ENCODE measurements at places on chromosomes 7 and 10. TPM values are rescaled to one million over a fixed set of nuclear protein-coding genes. Genes with fewer than 3 reads are reported as not detected.

The PLAC9 gene
- 24.1 TPM for total RNA-seq

The PDZD7 gene
- 1.6 TPM for total RNA-seq

DNA sequence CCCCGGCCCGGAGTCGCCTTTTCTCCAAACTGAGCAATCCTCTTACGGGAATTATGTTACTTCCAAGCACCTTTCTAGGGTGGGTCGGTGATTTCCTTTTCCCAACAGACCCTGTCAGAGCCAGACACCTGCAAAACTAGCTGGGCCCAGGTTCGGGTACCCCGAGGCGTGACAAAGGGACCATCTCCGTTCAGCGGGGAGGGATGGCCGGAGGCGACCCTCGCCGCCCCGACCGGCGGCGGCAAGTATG, 445 bp downstream of the PPA1 start:
- no peak for DNase-seq

GRCh38 chr7:32062150-32062549, 8.1 kb downstream of the PDE1C start:
- DNase-seq, result peak; percentile 70

- no peak for DNase-seq
Observed at GRCh38 chr7:75861636-75862035, 17.2 kb upstream of the RHBDD2 start.

GRCh38 chr10:36650274-36650673, 475.1 kb upstream of the ANKRD30A start:
- DNase-seq, result no peak

GRCh38 chr10:86086418-86086817, 280.2 kb downstream of the GRID1 start:
- no peak for DNase-seq

- DNase-seq, result no peak
Observed at GRCh38 chr10:57699944-57700343, 567.8 kb downstream of the IPMK start.

GRCh38 chr7:142153400-142153799, 41.9 kb downstream of the MGAM2 start:
- DNase-seq, result no peak

- DNase-seq, result no peak
Observed at GRCh38 chr10:78817361-78817760, 251.4 kb upstream of the ZMIZ1 start.

DNA sequence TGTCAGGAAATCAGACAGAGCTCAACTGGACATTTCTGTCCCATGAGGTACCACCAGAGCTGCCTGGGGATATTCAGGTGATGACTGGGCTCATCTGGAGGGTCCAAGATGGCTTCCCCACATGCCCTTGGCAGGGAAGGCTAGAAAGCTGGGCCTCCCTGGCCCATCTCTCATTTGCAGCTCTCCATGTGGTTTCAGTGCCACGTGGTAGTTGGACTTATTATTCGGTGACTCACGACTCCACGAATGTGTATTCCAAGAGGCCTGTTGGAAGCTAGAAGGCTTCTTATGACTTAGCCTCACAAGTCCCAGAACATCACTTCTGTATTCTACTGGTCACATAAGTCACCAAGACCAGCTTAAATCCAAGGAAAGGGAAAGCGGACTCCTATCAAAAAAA, 22.8 kb downstream of the NSMCE4A start:
- no peak for DNase-seq

GRCh38 chr10:121709675-121710073, 111.4 kb upstream of the FGFR2 start:
- DNase-seq, result no peak

DNA sequence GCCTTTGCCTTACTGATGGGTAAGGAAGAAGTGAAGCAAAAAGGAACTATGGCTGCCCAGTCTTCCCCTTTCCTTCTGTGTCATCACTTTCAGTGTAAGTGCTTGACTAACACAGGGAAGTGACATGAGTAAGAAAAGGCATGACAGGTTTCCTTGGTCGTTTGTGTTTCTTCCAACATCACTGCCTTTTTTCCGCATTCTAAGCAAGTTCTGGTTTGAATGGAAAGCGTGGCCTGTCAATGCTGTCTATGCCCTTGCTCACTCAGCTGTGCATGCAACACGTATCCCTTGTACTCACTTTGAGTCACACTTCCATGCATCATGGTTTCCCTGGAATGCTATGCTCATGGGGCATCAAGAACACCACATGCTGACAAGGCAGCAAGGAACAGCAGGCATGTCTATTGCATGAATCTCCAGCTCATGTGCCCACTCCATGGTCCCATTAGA, 111.8 kb downstream of the OAT start:
- DNase-seq, result no peak

GRCh38 chr10:82685087-82685486, 810.1 kb downstream of the NRG3 start:
- DNase-seq, result no peak

DNA sequence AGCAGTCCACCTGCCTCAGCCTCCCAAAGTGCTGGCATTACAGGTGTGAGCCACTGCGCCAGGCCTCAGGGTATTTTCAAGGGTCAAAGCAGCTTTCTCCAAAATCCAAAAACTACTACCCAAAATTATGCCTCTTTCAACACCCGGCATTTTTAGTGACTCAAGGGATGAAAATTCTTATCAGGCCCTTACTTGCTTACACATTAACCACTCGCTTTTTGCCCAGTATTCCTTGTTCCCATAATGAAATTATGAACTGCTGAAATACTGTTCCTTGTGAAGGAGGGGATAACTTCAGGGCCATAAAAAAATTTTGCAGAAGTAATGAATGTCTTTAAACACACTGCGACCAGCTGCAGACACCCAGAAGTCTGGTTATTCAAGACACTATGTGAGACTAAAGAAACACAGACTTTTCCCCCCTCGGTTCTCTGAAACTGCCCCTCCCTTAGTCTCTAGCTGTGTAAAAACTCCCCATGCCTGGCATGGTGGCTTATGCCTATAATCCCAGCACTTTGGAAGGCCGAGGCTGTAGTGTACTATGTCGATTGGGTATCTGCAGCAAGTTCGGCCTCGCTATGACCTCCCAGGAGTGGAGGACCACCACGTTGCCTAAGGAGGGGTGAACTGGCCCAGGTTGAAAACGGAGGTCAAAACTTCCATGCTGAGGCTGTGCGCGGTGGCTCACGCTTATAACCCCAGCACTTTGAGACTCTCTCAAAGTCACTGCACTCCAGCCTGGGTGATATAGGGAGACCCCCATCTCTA, 12.0 kb downstream of the FXYD4 start:
- no peak for DNase-seq

DNA sequence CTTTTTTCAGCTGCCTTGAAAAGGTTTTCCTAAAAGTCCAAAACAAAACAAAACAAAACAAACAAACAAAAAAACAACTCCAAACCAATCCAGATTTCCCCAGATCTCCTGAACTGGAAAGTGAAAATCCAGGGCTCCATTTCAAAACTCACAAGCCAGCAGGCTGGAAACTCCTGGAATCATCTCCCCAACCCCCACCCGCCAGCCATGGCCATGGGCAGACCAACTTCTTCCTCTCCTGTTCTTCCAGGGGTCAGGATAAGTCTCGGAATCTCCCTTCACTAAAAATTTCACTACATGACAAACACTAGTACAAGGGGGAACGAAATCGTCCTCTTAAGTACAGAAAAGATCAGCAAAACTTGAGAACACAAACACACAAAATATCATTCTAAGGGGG, 40.4 kb downstream of the GNA12 start:
- peak; percentile 39 for DNase-seq

DNA sequence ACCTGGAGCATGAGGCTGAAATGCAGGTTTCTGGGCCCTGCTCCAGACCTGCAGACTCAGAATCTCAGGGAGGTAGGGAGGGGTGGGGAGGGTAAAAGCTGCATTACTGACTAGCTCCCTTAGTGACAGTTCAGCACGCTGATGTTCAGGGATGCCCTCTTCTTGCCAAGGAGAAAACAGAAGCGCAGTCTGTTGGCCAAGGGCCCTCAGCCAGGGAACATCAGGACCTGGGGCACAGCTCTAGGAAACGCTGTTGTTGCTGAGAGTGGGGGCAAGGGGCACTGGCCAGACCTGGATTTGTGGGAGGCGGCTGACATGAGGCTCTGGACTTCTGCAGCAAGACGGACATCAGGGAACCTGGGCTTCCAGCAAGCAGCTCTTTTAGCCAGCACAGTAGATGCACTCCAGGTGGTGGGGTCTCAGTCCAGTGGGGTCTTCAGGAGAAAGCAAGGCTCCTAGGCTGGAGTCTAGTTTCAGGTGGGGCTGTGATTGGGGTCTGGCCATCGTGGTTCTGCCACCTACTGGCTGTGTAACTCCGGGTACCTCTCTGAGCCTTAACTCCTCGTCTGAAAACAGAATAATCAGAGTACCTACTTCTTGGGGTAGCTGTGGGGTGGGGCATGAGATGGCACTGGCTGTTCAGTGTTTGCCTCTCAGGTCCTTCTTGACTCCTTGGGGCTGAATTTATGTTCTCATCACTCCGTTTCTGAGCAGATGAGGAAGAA, 72.9 kb upstream of the PRLHR start:
- DNase-seq, result no peak

DNA sequence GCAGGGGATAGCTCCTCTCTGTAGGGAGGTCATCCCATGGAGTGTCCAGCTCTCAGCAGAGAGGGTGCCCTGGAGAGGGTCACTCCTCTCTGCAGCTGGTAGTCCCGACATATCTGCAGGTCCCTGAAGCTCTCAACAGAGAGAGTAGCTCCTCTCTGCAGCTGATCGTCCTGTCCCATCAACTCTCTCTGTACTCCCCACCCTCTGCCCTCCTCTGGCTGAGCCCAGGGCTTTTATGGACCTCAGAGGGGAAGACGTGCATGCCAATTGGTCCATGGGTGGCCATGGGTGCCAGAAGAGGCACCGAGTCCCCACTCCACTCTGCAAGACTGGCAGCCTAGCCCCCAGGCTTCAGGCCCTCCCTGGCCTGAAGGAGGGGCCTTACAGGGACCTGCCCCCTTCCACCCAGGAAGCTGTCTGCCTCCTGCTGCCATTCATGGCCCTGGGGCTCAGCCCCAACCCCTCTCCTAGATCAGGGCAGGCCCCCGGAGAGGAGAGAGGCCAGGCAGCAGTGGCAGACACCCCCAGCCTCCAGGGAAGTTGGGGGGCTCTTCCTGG, 9.0 kb upstream of the BLVRA start:
- no peak for DNase-seq

DNA sequence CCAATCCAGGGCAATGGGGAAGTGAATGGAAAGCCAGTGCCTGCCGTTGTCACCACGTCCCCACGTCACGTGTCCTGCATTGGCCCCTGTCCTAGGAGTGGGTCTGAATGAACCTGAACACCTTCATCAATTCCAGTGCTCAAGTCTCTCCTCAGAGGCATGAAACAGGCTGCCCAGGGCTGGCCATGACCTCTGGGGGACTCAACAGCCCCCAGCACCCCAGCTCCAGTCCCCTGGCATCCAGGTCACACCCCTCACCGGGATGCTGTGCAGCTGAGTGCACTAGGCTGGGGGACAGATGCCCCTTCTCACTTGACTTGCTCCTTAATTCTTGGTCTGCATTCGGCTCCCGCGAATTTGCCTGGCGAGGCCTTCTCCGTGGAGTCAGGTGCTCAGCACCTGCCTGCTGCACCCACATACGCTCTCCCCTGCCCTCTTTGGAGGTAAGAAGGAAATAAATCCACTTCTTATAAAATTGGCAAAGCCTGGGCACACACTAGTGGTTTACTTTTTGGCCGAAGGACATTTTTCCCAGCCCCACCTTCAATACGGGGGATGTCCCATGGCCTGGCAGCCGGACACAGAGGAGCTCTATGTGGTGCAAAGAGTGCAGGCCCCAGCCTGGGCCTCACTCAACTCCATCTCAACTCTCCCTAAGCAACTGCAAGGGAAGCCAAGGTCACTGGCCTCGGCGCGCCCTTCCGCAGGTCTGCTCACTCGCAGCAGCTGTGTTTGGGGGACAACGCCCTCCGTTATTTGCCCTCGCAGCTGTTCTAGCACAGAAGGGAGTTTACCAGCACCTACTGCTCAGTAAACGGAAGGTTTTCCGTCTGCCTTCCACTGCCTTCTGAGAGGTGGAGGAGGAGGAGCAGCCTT, 77.6 kb upstream of the SHH start:
- DNase-seq, result peak; percentile 86

DNA sequence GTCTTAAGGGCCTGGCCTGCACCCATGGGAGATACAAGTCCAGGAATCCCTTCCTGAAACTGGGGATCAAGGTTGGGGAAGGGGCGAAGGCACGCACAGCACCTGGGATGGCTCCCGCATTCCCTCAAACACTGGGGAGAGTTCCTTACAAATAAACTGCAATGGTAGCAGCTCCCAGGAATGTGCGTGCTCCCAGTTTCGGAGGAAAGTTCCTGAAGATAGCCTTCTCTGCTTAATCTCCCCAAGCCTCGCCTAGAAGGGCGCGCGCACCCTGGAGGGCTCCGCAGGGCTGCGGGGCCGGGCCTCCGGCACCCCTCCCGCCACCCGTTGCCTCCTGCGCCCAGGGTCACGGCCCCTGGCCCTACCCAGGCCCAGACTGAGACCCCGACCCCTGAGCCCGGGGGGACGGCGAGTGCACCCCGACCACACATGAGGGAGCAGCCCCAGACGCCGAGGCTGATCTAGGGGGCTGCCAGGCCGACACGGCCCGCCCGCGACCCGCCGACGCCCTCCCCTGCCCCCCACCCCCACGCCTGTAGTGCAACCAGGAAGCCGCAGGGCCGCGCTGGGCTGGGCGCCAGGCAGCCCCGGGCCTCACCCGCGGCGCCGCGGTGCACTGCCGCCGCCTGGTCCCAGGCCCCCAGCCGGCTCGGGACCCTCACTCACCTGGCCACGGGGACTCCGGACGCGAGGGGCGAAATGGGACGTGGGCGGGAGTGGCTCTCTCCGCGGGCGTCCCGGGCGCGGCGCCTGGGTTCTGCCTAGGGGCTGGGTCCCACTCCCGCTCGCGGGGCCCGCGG, 460 bp downstream of the ANXA11 start:
- DNase-seq, result peak; percentile 84

DNA sequence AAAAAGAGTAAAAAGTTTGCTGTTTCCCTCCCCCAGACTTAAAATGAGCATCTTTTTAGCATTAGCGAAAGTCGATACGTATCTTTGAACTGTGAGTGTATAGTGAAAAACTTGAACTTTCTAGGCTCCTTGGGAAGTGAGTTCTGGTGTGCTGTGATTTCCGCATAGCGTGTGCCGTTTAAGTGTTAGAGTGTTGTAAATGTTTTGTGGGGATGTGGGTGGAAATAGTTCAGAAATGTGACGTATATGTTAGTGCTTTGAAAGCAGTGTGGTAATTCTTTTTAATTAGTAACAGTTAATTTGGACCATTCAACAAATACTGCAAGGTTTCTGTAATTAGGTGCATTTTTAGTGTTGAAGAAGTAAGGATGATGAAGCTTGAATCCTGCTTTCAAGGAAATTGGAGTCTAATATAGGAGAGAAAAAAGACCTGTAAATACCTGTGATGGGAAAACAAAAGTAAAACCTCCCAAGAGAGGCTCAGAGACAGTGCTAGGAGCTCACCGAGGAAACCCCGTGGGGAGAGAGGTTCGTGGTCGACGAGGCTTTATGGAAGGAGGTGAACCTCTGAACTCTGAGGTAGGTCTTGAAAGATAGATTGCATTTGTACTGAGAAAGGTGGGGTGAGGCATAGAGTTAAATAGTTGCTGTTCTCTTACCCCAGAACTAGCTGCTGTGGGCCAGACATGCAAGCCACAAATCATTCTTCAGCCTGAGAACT, 40.8 kb downstream of the RBM33 start:
- no peak for DNase-seq

- DNase-seq, result no peak
Observed at GRCh38 chr7:3882782-3883181, 581.7 kb downstream of the SDK1 start.
